D721Med (cell line): ENCODE measurements at places on chromosomes 5 and 9.

- no peak for DNase-seq
Observed at GRCh38 chr9:128225770-128226411, 22.7 kb downstream of the DNM1 start.

GRCh38 chr5:175889910-175890684, 18.7 kb downstream of the CPLX2 start:
- DNase-seq = no peak

DNA sequence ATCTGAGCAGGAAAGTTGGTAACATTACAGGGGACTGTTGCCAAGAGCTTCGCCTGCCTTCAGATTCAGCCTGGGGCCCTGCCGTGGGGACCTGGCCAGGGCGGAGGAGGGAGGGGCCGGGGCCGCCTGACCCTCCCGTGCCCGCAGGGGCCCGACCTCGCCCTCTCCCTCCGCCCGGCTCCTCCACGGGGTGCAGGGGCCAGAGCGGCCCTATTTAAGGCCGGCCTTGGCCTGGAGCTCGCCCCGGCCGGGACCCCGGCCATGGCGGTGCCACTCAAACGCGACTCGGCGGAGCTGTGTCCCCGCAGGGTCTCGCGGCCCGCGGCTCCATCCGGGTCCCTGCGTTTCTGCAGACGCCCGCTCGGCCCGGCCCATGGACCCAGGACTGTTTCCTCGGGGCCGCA, 757 bp downstream of the TMEM250 start:
- DNase-seq = no peak

GRCh38 chr5:150401076-150401375, 11.7 kb downstream of the CD74 start:
- DNase-seq = no peak

- DNase-seq = no peak
Observed at GRCh38 chr5:97192580-97193354, 9.7 kb upstream of the RIOK2 start.

DNA sequence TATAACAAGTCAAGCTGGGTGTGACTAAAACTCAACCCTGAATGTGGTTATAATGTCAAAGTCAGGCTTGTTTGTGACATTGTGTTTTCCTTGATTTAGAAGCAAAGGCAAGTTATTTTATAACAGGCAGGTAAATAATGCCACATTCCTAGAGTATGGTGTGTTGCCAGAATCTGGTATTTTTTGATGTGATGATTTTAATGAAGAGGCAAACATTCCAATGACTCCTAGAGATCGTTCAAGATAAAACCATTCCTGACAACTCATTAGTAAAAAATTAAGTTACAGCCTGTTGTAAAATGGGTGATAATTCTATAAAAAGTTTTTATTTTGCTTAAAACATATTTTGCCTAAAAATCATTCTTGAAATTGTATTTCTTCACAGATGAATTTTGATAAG, 60.0 kb downstream of the RAB14 start:
- DNase-seq = no peak

DNA sequence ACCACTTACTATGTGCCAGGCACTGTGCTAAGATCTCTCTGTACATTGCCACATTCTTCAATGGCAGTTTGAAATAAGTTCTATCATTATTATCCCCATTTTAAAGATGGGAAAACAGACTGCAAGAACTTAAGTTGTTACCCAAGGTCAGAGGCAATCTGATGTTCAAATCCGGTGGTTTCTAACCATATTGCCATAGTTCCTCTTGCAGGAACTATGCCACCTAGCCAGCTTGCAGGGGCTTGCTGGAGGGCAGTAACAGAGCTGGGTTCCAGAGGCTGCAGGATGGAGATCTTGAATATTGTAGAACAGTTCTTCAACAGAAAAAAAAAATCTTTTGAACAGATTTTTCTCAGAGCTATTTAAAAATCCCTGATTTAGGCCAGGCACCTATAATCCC, 71.8 kb upstream of the TNFAIP8 start:
- DNase-seq = no peak

GRCh38 chr5:38831909-38832308, 13.9 kb upstream of the OSMR start:
- no peak for DNase-seq
